ENCODE measurements at places on chromosomes 5 and 9.
A peak's percentile ranks its signal among the peaks of the same experiment; 100 is the strongest.

- no peak for DNase-seq
Measured at GRCh38 chr5:80248378-80248777, 7.5 kb downstream of the SERINC5 start.

GRCh38 chr5:144003636-144004035 lies 166.8 kb downstream of the YIPF5 start:
- no peak for DNase-seq

- DNase-seq: no peak
Measured at GRCh38 chr5:176744584-176744965, 65.8 kb upstream of the UNC5A start.

- no peak for DNase-seq
Measured at GRCh38 chr9:112495614-112496013, 9.0 kb downstream of the KIAA1958 start.

GRCh38 chr5:138622051-138622450 lies 46.9 kb upstream of the HSPA9 start:
- DNase-seq: no peak

GRCh38 chr5:74200560-74200959 lies 440.0 kb downstream of the ENC1 start:
- no peak for DNase-seq

GRCh38 chr5:52177193-52177592 lies 610.5 kb upstream of the ITGA1 start:
- no peak for DNase-seq

GRCh38 chr5:143733665-143734455 lies 78.1 kb upstream of the HMHB1 start:
- DNase-seq: no peak

DNA sequence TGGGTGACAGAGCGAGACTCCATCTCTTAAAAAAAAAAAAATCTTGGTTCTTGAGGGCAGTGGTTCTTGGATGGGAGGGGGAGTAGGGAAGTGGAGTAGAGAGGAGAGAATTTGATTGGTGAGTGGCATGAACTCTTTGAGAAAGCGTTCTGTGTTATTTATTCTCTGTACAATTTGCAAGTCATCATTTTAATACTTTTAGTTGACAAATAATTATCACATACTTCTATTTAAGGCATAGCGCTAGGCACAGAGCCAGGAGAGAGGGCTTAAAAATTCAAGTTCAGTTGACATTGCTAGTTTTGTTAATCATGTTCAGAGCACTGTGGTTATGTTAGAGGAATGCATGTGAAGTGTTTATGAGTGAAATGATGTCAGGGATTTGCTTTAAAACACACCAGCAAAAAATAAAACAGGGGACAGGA lies 24.6 kb downstream of the HSDL2 start:
- no peak for DNase-seq

GRCh38 chr9:34612788-34613390 lies 992 bp upstream of the RPP25L start:
- peak; percentile 40 for DNase-seq

DNA sequence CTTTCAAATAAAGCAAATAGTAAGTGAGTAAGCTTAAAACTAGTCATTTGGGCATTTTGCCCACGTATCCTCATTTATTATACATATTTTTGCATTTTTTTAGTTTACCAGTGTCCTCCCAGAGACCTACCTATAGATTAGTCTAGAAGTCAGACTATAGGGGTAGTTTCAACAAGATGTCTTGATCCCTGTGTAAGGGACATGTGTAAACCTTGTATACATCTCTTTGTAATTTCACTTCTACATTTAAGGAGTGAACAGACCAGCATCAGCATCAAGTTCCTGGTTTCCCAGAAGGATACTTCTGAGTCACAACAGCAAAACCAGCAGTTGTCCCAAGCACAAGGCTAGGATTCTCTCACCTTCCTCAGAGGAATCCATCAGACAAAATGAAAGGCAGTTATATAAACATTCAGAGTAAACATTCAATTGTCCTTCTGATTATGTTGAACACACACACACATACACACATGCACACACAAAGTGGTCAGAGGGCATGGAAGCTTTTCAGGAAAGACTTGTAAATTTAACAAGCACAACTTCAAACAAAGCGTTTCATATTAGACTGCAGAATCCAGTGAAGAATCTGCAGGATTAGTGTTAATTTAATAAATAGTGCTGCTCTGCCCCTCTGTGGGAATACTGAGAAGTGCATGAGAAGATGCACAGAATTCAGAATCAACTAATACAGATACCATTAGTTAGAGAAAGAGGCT lies 55.4 kb downstream of the HINT1 start:
- no peak for DNase-seq

- no peak for DNase-seq
Measured at GRCh38 chr9:138049085-138049778, 171.7 kb downstream of the CACNA1B start.

DNA sequence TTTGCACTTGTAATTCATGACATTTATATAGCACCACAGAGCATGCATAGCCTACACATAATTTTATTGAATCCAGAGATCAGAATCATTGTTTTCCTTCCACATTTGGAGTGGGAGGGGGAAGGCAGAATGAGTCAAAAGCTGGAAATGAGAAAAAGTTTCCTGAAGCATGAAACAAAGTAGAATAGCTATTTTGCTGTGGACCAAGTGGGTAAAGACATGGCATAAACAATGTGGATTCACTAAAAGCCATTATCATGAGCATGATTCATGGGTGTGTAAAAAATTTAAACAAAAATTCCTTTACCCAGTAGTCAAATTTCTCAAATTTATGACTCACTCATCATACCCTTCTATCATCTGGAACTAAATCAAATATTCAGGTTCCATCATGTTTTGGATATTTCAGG lies 97.9 kb downstream of the YIPF5 start:
- no peak for DNase-seq

DNA sequence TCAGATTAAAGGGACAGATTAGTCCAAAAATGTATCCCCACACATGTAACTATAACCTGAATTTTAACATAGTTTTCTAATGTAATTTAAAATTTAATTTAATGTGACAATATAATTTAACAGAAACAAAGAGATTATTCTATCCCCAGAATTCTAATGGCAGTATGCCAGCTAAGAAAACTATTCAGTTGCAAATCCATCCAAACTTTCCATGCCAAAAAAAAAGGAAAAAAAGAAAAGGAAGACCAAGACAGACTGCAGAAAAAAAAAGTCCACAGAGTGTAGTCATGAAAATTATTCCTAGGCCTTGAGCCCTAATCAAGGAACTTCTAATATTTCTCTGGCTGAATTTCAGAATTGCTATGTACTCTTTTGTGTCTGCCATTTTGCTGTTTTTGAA lies 217.6 kb downstream of the CDH18 start:
- DNase-seq: no peak

- DNase-seq: no peak
Measured at GRCh38 chr5:41772785-41773442, 97.3 kb downstream of the OXCT1 start.

DNA sequence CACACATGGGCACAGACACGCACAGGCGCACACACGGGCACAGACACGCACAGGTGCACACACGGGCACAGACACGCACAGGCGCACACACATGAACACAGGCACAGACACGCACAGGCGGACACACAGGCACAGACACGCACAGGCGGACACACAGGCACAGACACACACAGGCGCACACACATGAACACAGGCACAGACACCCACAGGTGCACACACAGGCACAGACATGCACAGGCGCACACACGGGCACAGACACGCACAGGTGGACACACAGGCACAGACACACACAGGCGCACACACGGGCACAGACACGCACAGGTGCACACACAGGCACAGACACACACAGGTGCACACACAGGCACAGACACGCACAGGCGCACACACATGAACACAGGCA lies 312.8 kb upstream of the IRX1 start:
- no peak for DNase-seq

GRCh38 chr5:68190619-68191018 lies 24.9 kb upstream of the PIK3R1 start:
- DNase-seq: no peak

GRCh38 chr9:81626511-81626910 lies 62.8 kb downstream of the TLE1 start:
- no peak for DNase-seq

- DNase-seq: no peak
Measured at GRCh38 chr5:2936413-2936812, 184.9 kb upstream of the IRX2 start.

DNA sequence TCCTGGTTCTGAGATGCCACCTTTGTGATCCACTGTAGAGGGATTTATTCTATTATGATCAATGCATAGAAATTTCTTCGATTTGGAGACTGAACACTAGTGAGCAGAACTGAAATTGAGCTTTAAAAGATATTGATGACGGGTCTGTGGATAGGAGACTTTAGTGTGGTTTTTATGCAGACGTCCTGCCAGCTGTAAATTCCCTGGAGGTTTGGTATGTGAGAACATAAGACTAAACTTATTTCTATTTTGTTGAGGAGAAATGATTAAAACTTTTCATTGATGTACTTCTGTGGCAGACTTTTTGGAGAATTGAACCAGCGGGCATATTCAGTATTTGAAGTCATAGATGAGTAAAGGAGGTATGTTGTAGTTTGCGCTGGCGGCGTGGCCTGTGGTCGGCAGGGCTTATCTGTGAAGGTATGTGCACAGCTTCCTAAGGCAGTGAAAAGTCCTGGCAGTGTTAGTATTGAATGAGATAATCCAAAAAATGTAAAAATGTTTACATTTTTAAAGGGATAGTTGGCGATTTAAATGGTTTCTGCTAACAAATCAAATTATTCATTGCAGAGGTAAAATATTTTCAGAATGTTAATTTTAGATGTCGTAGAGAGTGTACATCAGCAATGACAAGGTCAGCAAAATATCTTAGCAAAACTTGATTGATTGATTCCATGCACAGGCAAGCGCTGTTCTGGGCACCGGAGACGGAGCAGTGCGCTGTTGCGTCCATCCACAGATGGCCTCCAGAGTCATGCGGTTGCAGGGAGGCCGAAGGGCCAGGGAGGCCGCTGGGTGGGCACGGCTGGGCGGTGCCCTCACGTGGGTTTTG lies 20.4 kb downstream of the TENT4A start:
- DNase-seq: no peak

DNA sequence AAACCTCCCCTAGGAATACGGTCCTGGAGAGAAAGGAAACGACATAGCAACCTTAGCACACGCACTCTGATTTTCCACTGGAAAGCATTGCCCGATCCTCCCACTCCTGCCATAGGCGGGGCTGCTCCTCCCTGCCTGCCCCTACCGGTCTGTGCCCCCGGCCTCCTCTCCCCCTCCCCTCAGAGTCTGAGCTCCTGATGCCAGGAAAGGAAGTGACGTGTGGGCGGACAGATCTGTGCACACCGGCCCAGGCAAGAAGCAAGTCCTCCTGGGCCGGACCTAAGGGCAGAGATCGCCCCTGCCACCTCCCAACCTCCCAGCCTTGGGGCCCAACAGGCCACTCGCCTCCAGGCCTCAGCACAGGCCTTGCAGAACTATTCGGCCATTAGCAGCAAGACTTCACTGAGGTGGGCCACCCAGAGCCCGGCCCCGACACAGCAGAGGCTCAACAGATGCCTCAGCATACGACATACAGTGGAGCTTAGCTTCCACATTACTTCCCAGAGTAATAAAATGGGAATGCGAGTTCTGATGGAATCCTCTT lies 7.2 kb downstream of the NINJ1 start:
- DNase-seq: no peak

DNA sequence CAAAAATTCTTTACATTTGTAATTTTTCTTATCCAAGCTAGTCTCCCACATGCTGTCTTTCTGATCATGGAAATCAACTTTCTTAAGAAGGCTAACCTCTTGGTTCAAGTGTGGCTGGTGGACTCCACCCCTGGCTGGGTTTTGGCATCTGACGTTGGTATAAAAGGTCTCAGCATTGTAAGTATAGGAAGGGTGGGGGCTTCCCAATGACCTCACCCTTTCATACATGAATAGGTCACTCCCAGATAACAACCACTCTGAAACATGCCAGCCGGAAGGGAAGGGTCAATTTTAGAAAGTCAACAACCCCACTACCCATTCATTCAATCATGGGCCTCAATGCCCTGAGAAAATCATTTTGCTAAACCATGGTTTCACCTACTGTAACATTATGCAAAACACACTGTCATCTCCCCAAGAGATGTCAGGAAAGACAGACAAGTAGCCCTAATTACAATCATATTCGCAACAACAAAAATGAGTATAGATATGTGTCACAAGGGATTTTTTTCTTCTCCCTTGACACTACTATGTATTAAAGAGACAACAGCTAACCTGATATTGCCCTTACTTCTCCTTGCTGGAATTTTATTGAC lies 31.9 kb upstream of the PCSK5 start:
- no peak for DNase-seq

GRCh38 chr9:6575324-6576034 lies 70.0 kb downstream of the GLDC start:
- DNase-seq: no peak

DNA sequence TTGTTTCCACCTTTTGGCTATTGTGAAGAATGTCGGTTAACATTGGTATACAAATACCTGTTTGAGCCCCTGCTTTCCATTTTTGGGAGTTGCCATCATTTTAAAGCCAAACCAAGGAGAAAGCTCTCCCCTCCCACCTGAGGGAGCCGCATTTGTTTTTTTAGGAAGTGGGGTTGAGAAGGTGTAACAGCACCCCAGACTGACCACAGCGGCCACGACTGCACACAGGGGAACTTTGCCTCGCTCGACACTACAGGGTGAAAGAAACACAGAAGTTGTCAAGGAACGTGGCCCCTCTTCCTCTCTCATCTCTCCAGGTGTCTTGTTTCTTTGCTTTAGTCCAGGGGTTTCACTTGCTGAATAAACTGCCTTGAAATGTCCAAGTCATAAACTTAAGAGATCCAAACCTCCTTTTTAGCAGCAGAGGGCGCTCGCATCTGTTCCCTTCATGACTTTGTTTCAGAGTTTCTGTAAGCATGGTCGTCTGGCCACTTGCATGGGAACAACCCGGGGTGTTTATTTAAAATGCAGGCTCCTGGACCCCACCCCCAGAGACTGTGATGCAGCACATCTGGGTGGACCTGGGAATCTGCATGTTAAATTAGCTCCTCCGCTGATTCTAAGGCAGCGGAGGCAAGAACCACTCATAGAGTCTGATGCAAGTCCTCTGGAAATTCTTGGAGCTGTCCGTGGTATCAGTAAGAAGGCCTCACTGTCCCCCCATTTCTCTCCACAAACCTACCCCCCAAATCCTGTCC lies 2.1 kb upstream of the TTLL11 start:
- peak; percentile 11 for DNase-seq

- DNase-seq: no peak
Measured at GRCh38 chr9:110908894-110909293, 129.4 kb downstream of the LPAR1 start.

DNA sequence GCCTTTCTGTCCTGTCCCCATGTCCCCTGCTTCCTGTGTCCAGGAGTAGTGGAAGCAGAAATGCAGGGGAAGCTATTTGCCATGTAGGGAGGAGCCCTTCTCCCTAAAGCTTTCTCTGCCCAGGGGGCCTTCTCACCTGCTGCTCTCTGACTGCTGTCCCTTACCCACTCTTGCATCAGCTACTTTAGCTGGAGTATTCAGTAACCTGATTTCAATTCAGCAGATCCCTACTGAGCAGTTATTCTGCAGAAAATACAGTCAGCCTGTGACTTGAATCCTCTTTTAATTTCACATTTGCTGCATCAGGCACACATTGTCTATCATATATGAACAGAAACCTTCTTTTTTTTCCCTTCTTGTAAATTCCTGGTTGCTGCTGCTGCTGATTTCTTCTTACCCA lies 90.4 kb downstream of the MVB12B start:
- no peak for DNase-seq
